ENCODE measurements at places on chromosomes 2 and 18.

- no peak for DNase-seq
These were observed 19.4 kb upstream of the RMND5A start for GRCh38 chr2:86700690-86701089.

DNA sequence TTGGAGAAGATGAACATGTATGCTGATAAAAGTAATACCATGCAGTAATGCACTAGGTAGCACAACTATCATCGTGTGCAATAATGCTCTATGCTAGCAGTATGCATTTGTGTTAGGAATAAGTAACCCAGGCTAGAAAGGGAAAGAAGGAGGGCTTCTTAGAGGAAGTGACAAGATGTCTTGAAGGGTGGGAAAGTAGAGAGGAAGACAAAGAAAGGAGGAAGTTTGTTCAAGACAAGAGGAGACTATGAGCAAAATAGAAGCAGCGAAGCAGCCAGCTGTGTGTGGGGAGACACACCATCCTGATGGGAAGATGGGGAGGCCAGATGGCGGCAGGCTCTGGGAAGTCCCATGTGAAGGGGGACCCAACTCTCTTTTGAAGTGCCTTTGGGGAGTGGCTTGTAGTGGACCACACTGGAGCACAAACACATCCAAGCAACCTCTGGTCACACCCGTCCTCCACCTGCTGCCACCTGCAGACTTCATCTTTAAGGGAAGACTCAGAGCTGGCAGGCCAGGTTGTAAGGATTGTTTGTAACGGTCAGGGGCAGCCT lies 39.9 kb upstream of the INHBB start:
- no peak for DNase-seq

DNA sequence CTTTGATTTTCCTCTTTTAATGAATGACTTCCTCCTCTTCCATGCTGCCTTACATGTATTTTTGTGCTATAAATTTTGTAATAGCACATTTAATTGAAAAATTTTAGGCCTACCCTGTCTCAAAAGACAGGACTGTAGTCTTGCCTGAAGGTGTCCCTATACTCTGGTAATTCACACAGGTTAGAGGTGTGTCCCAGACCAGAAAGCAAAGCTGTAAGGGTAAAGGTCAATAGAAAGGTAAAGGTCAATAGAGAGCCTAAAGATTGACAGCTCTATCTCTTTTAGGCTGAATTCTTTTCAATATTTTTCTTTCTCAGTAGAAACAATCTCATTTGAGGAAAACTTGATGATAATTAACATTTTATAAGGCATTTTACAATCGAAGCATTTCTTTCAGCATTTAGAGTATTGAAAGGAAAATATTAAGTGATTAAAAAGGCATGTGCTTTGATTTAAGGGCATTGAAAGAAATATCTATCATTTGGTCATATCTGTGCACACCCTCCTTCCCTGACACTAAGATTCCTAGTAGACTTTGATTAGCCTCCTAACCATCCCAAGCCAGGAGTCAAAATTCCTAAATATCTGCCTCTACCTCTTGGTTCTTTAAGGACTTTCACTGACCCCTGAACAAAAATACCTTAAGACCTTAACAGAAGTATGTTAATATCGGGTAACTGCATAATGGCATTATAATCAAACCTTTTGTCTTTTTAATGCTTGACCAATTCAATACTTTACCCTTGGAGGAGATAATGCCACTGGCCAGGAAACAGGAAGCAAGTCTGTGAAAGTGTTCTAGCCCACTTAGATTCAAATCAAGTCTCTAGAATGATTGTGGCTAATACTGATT lies 161.8 kb upstream of the DTNA start:
- DNase-seq: no peak

GRCh38 chr2:42961385-42961811 lies 169.0 kb upstream of the HAAO start:
- no peak for DNase-seq

DNA sequence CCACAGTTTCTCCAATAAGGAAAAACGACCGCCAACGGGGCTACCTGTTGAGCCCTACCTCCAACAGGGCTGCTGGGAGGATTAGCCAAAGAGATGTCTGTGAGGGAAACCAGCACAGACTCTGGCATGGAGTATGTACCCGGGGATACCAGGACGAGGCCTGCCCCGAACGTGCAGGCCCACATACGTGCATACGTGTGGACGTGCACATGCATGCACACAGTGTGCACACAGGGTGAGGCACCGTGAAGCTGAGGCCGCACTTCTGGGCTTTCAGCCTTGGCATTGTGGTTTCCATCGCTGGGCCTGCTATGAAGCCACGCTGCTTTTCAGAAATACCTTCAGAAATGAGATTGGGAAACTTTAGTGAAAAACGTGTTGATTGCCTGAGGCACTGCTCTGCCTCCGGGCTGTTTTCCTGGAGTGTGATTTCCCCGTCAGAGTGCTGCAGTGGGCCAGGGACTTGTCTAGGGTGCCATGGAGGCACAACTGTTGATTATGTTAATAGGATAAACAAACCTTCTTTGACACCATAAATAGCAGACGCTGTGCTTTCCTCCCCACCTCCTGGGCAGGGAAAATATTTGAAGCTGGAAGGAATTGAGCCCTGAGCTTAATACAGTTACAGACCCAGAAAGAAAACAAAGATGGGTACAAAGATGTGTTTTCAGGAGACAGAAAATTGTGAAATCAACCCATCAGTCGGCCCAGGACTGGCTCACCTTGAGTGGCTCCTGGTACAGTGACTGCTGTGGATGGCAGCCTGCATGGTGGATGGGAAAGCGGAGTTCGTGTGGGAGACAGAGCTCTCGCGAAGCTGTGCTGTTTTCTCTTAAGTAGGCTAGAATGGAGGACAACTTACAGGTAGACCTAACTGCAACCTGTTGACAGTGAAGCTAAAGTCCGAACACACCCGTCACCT lies 182.3 kb downstream of the FAM210A start:
- DNase-seq: peak; percentile 9

DNA sequence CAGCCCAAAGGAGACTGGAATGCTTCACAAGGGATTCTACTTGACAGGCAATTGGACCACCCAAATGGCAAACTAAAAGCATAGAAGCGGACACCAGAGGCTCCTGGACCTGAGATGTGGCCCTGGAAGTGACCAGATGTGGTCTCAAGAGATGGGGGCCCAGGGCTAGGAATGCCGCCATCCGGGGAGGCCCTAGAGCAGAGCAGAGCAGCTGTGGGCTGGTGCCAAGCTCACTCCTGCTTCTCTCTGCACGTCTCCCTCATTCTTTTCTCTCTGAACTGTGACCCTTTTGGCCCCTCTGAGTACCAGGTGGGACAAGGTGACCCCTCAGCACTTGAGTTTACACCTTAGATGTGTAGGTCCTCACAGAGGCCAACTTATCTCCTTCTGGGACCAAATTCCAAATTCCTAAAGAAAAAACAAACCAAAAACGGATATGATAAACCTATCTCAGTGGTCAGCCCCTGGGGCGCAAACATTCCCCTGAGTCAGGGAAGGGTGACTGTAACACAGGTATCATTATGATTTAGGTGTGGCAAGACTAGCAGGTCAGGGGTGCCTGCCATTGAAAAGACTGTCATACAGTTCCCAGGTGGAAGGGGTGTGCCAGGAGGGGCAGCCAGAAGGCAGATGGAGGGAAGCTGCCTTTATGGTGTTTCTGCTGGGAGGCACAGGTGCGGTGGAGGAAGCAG lies 6.5 kb upstream of the IL1R2 start:
- no peak for DNase-seq

DNA sequence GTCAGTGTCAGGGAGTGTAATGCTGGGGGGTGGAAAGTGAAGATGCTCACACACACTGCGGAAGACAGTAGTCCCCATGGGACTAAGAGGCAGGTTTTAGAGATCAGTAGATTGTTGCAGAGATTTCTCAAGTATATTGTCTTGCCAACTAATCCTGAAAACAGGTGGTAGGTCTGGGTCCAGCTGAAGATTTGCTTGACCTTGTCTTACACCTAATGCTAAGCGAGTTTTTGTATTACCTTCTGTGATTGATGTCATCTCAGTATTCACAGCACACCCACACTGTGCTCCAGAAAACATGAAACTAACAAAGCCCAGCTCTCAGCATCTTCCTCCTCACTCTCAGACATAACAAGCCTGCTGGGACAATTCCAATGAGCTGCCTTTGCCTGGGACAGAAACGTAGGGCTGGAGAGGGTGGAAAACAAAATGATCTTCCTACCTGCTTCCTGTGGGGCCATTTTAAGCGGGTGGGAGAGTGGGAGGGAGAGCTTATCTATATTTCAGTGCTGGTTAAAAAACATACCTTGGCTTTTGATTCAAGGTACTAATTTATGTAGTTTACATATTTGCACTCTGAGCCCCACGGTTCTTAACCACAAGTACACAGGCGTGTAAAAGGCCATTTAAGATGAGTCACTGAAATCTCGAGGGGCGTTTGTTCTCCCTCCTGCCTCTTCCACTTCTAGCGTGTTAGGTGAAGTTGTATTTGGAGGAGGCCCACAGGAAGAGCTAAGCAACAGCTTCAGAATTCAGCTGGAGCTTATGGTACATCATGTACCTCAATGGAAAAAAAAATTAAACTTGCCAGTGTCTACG lies 23.1 kb upstream of the RBMS1 start:
- DNase-seq: peak; percentile 50

DNA sequence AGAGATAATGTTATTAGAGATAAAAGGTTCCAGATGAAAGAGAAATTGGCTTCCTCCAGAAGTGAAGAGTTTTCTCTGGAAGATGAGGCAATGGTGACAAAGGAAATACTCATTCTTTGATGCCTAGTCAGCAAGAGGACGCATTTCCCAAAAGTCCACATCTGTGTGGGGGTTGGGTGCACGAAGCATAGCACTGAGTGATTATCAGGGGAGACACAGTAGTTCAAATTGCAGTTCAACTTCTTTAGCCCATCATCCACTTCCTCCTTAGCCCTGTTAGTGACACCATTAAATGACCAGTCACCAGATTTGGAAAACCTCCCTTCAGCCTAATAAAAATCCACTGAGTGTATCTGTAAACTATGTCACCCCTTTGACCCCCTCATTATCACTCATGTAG lies 80.9 kb upstream of the PHLPP1 start:
- DNase-seq: no peak

Measured in activated T-cell treated with anti-CD3 and anti-CD28 coated beads, Interleukin-2, amount 50 U/mL, for 48 hours (primary cell).